Vagina (tissue), 2 donors: ENCODE measurements at places on chromosomes 16 and 17. TPM values are rescaled to one million over a fixed set of nuclear protein-coding genes. Genes with fewer than 3 reads are reported as not detected.

- H3K36me3 ChIP-seq: no peaks in the 10 kb centered on the region
- H3K4me1 ChIP-seq: peaks cover 13% of the 10 kb centered on the region
- no peak overlapping the region for H3K4me3 ChIP-seq
- no peak for DNase-seq
Measured at GRCh38 chr17:82835766-82836512, 3.9 kb downstream of the ZNF750 start.

The EEF2KMT gene
- total RNA-seq: 15.7 TPM

The KRTAP3-1 gene
- total RNA-seq: not detected

- no peak overlapping the region for H3K4me3 ChIP-seq
- no peak overlapping the region for H3K27ac ChIP-seq
- no peaks in the 10 kb centered on the region for H3K4me1 ChIP-seq
- H3K27me3 ChIP-seq: no peaks in the 10 kb centered on the region
- no peaks in the 10 kb centered on the region for H3K36me3 ChIP-seq
Measured at GRCh38 chr16:47640661-47641060, 179.5 kb downstream of the PHKB start.

The MYH11 gene
- 822 TPM for total RNA-seq

DNA sequence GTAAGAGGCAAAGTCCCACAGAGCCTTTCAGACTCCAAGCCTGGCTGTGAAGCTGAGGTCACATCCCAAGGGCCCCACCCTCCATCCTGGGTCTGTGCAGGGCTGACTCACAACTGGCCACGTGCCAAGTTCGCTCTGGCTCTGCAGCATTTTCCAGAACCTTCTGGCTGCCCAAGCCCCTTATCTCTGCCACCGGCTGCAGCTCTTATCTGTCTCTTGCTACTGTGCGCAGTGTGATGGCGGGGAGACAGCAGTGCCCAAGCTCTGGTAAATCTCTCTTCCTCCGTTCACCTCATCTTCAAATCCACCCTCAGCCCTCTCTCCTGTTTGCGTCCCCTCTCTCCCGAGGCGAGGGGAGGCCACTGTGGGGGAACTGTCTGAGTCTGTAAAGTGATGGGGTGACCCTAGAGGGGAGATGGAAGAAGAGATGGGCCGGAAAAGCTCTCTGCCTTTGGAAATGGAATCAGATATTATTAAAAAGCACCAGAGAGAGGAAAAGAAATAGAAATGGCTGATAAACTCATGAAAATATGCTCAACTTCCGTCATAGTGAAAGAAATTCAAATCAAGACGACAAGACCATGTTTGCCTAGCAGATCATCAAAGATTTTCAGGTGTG, 162.7 kb upstream of the CDC42EP4 start:
- H3K4me1 ChIP-seq: peaks cover 8% of the 10 kb centered on the region
- no peaks in the 10 kb centered on the region for H3K36me3 ChIP-seq
- H3K27ac ChIP-seq: no peak overlapping the region

The LPO gene
- not detected for total RNA-seq

DNA sequence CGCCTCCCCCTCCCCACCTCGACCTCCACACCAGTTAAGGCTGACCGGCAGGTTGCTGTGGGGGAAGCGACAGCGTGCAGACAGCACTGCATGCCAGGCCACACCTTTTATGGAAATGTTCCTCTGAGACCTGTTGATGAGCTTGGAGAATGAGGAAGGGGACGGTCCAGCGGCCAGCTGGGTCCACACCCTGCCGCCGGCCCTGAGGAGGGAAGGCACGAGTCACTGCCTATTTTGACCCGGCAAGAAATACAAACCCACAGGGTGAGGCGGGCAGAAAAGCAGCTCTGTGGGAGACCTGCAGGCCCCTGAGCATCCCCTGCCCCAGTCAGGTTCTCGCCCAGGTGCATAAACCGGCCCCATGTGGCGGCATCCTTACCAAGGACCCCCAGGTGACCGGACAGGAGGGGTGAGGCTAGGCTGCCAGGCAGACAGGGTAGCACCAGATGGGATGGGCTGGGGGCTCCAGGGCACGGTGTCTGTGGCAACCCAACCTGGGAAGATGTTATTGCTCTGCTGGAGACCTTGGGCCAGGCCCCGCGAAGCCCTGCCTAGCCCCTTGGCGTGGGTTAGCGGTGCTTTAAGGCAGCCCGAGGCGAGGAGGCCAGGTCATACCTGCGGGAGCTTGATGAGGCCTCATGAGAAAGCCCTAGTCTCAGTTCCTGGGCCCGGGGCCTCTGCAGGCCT, 12.7 kb downstream of the NATD1 start:
- no peak for DNase-seq
- no peaks in the 10 kb centered on the region for H3K27me3 ChIP-seq
- no peak overlapping the region for H3K27ac ChIP-seq
- no peak overlapping the region for H3K4me3 ChIP-seq
- H3K4me1 ChIP-seq: peaks cover 16% of the 10 kb centered on the region

- H3K4me1 ChIP-seq: peaks cover 5% of the 10 kb centered on the region
- no peaks in the 10 kb centered on the region for H3K27me3 ChIP-seq
- H3K27ac ChIP-seq: no peak overlapping the region
- no peak overlapping the region for H3K4me3 ChIP-seq
- H3K36me3 ChIP-seq: no peaks in the 10 kb centered on the region
Measured at GRCh38 chr17:31249835-31250141, 47.3 kb downstream of the OMG start.

DNA sequence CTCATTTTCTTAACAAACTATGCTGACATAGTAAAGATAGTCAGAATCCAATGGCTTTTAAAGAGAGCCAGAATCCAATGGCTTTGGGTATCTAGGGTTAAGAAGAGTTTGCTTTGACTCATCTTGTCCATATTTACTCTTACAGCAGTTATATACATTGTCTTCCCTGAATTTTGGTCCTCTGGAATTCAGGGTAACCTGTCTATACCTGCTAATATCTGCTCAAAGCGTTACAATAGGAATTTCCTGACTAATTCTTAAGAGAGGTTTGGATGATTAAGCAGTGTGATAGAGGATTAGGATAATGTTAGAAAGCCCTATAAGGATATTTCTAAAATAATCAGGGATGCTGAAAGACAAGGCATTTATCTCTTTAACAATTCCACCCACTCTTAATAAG, 2.0 kb upstream of the CDH8 start:
- H3K4me1 ChIP-seq: peaks cover 13% of the 10 kb centered on the region
- no peaks in the 10 kb centered on the region for H3K27me3 ChIP-seq
- H3K36me3 ChIP-seq: no peaks in the 10 kb centered on the region
- H3K4me3 ChIP-seq: no peak overlapping the region
- no peak overlapping the region for H3K27ac ChIP-seq

The CIBAR2 gene
- not detected for total RNA-seq

DNA sequence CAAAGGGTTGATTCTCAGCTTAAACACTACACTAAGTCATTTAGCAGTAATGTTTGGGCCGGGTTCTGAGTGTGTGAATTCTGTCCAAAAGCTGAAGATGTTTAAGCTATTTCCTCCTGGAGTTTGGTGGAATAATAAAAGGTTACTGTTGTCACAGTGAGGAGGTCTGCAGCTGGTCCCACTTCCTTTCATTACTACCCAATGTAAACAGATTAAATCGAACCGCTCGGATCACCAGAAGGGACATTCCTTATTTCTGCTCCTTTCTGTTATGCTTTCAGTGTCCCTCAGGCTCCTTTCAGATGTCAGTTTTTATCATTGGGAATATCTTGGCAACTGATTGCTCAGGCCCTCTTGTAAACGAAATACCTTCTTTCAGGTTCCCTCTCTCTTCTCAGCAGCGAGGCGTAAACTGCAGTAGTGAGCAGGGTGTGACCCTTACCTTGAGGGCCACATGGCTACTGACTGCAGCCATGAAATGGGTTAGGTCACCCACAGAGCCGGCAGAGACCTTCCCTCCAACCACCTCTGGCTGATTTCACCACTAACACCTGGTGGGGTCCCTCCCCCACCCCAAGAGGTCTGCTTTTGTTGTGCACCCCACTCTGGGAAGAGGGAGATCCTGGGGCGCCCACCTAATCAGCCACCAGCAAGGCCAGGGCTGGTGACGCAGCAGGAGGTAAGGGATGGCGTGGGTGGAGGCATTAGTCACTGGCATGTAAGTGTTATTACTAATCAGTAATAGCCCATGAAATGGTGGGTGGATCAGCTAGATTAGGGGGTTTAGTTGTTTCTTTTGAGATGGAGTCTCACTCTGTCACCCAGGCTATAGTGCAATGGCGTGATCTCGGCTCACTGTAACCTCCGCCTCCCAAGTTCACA, 117.6 kb downstream of the VPS53 start:
- H3K4me1 ChIP-seq: peaks cover 11% of the 10 kb centered on the region
- no peak for DNase-seq
- no peaks in the 10 kb centered on the region for H3K36me3 ChIP-seq
- H3K27ac ChIP-seq: no peak overlapping the region

GRCh38 chr16:66150698-66151482, 215.6 kb upstream of the CDH5 start:
- H3K27ac ChIP-seq: peak overlapping the region; percentile 62
- no peaks in the 10 kb centered on the region for H3K27me3 ChIP-seq
- H3K4me1 ChIP-seq: peaks cover 20% of the 10 kb centered on the region
- H3K4me3 ChIP-seq: no peak overlapping the region
- DNase-seq: no peak
- no peaks in the 10 kb centered on the region for H3K36me3 ChIP-seq

GRCh38 chr17:76270770-76271668, 5.9 kb downstream of the UBALD2 start:
- no peak for DNase-seq
- H3K27ac ChIP-seq: peak overlapping the region; percentile 56
- peak overlapping the region; percentile 49 for H3K4me3 ChIP-seq
- no peaks in the 10 kb centered on the region for H3K36me3 ChIP-seq
- H3K27me3 ChIP-seq: no peaks in the 10 kb centered on the region

The DBNDD1 gene
- total RNA-seq: 8.1 TPM

- H3K36me3 ChIP-seq: no peaks in the 10 kb centered on the region
- DNase-seq: no peak
- H3K4me1 ChIP-seq: no peaks in the 10 kb centered on the region
- no peak overlapping the region for H3K27ac ChIP-seq
- no peak overlapping the region for H3K4me3 ChIP-seq
Measured at GRCh38 chr17:74807925-74808324, 31.8 kb upstream of the NAT9 start.

DNA sequence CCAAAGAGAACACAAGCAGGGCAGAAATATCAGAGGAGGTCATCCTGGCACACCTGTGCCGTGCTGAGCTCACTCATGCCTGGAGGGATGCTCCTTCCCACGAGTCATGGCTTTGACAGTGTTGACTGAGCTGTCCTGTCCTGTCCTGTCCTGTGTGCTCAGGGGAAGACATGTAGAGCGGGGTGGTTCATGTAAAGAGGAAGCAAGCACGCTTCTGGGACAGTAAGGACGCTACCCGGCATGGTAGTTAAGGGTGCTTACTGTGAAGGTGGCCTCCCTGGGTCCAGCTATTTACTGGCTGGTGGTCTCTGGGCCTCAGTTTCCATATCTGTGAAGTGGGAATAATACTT, 398 bp downstream of the LGALS9 start:
- no peaks in the 10 kb centered on the region for H3K36me3 ChIP-seq
- H3K27me3 ChIP-seq: no peaks in the 10 kb centered on the region
- peaks cover 37% of the 10 kb centered on the region for H3K4me1 ChIP-seq
- peak overlapping the region; percentile 24 for H3K4me3 ChIP-seq
